ENCODE measurements at places on chromosomes 4 and X.

- no peak for DNase-seq
Measured at GRCh38 chr4:71107726-71108125, 114.3 kb downstream of the DCK start.

DNA sequence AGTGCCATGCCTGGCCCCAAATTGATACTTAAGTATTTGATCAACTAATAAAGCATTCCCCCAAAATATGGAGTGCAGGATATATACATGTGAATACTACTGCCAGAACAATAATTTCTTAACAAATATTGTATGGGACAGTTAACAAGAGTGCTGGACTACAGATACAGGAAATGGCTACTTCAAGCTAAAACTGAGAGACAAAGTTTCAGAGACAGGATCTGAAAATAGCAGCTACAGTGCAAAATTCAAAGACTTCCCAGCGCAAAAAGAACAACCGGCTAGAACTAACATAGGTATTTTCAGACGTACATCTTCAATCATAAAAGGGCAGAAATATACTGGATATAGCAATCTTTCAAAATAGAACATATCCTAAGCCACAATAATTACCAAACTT, 6.3 kb downstream of the ATRX start:
- DNase-seq: no peak

- DNase-seq: no peak
Measured at GRCh38 chr4:14887842-14888433, 114.3 kb upstream of the CPEB2 start.

- no peak for DNase-seq
Measured at GRCh38 chr4:1360423-1361283, 13.6 kb downstream of the UVSSA start.

DNA sequence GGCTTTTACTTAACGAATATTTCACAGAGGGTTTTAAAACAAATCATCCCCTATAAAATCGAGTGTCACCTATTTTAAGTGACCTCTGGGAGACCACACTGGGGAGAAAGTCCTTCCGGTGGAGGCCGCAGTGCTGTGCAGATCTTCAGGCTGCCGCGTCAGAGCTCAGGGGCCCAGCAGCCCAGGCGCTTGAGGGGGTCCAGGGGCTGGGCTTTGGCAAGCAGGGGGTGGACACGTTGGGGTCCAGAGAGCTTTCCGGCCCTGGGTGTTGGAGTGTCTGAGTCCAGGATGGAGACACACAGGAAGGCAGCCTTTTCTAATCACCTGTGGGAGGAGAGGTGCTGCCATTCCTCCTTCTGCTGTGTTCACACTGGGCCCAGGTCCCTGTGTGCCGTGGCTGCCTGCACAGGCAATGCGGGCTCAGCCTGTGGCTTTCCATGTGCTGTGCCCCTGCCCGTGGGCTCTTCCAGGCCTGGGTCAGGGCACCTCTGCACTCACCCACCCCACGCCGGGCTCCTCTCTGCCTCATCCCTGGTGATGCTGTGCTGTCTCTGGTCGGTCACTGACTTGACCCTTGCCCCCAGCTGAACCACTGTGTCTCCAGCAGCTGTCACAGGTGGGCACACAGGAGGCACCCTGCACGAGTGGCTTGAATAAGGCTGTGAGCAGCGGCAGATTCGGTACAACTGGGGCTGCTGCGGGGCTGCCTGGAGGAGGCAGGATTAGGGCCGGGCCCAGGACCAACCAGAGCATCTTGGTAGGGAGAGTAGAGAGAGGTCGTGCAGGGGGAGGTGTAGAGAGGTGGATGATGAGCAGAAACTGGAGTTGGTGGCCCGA, 10.0 kb downstream of the HTRA3 start:
- no peak for DNase-seq

- DNase-seq: no peak
Measured at GRCh38 chr4:145589916-145590702, 29.1 kb upstream of the MMAA start.

DNA sequence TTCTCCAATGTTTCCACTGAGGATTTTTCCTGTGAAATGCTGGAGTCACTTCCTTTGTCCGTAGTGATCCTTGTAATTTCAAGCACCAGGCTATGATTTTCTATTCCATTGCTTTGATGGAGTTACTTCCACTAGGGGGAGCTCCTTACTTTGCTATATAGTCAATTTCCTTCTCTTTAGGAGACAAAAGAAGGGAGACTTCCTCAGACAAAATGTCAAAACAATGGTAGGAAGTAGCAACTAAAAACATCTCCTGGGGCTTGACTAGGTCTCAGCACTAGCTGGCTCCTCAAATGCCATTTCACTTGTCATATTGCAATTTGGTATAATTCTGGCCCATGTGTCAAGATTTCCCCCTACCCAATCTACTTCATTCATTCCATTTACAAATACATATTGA, 24.1 kb downstream of the ZCCHC12 start:
- DNase-seq: no peak

DNA sequence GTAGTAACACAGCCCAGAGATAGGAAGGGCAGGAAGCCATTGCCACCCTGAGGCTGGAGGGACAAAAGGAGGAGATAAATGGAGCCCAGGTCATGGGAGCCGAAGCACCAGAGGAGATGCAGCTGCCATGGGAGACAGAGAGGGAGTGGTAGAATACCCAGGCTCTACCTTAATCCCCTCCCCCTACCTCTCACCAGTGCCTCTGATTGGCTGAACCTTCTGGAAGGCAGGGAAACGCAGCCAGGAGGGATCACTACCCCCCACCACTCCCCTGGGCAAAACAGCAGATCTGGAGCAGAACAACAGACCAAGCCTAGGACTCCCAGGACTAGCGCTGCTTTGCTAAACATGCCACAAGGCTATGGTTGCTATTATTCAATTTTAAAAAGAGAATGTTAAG, 114.2 kb downstream of the ZNF827 start:
- DNase-seq: no peak

DNA sequence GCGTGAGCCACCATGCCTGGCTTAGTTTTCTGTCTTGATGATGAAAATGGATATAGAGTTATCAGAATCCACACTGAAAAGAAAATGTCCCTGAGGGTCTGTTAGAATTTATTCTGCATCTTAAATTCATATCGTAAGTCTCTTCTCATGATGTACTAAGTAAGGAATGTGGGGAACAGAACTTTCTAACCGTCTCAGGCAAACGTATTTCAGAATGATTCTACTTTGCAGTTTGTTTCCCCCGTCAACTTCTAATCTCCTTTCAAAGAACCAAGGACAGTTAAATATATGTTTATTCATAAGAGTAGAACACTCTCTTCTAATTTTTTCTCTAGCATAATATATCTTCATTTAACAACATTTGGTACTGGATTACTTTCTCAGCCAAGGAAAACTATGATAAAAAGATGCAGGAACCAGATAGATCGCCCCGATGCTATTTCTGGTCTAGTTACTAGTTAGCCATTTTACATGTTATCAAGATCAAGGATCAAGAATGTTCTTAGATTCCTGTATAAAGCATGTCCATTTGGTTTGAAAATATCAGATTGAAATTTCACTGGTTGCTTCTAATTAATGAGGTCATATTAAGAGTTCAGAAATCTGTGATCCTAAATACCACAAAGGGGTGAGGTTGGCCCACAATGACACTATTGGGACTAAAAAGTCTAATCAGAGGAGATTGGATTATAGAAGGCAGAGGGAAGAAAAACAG, 49.5 kb downstream of the METTL14 start:
- DNase-seq: no peak

DNA sequence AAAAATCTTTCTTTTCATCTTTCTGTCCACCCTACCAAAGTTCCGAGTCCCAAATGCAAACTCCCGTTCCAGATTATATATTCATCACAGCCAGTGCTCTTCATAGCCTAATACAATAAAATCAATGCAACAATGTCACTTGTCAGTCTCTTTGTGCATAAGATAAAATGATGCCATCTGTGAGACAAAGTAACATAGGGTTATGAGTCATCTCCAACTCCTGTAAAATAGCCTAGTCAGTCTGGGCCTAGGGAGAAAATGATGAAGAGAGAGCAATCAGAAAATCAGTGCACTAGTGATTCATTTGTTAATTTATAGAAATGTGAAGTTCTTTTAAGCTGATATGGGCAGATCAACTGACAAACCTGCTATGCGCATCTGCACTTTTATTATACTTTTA, 689.1 kb upstream of the DIAPH2 start:
- no peak for DNase-seq

DNA sequence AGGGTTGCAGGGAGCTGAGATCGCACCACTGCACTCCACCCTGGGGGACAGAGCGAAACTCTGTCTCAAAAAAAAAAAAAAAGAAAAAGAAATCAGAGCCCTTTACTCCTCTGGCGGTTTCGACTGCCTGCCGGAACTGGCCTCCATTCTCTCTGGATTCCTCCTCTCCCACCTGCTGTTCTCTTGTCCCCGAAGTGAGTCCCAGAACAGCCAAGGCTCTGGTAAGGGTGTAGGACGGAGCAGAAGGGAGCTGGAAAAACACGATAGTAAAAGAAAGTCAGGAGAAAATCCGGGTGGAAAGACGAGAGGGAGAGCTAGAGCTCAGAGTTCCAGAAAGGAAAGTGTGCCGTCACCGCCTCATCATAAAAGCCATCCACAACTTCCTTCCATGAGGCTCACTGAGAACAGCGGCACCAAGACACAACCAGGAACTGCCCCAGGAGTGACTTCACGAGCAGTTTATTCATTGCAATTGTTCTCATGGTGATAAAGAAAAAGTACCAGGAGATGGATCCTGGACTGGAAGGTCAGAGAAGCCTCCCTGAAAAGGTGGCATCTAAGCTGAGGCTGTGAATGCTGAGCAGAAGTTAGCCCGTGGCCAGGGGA, 12.3 kb downstream of the TLR3 start:
- no peak for DNase-seq

Measured in left lobe of liver (tissue), 2 donors.